ENCODE measurements at places on chromosomes 3 and 15.

DNA sequence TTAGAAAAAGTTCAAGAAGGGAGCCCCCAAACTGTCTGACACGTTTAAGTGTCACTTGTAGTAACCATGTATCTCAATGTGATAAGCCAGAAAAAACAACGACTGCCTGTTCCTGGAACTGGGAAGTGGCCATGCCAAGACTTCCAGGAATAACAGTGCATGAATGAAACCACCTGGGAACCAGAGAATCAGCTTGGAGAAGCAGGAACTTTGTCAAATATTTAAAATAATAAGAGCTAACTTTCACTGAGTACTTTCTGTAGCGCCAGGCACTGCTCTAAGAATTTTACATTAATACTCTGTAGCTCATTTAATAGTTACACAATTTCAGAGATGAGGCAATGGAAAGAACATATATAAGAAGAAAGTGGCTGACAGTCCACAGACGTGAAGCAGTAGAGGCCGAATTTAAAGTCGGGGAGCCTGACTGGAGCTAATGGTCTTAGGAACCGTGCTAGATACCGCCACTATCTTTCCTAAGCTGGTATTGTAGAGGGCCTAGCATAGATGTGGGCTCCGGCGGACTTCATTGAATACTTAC lies 876 bp downstream of the PLSCR1 start:
- no peak for DNase-seq

DNA sequence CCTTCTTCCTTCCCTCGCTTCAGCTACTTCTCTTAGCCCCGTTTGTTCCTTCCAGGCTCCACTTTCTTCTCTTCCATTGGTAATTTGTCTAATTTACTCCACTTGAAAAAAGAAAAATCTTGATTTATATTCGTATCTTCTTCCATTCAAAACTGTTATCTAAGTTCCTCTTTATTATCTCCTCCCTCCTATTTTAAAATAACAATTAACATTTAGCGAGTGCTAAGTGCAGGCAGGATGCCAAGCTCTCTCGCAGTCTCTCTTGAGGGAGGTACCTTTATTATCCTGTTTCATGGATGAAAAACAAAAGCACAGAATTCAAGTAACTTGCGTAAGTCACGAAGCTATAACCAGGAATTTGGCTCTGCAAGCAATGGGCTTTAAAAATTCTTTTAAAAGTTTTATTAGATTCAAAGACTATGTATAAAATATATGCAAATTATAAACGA lies 418.9 kb upstream of the NAALADL2 start:
- no peak for DNase-seq

GRCh38 chr3:34357461-34357860 lies 559.0 kb downstream of the PDCD6IP start:
- no peak for DNase-seq

GRCh38 chr3:135629701-135630408 lies 335.7 kb upstream of the PPP2R3A start:
- no peak for DNase-seq

DNA sequence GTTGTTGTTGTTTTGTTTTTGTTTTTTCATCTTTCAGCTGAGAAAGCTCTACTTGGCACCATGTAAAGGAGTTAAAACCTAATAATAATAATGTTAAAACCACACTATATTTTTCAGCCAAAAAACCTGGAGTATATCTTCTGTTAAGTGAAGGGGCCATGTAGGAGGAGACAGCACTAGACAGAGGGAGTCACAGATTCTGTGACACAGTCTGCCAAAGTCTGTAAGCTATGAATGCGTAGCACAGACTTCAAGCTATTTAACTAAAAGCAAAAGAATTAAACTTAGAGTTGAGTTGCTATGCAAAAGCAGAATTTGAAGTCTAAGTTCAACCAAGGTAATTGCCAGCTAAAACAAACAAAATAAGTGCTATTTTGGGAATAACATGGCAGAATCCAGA lies 296.0 kb upstream of the COL8A1 start:
- DNase-seq, result no peak

DNA sequence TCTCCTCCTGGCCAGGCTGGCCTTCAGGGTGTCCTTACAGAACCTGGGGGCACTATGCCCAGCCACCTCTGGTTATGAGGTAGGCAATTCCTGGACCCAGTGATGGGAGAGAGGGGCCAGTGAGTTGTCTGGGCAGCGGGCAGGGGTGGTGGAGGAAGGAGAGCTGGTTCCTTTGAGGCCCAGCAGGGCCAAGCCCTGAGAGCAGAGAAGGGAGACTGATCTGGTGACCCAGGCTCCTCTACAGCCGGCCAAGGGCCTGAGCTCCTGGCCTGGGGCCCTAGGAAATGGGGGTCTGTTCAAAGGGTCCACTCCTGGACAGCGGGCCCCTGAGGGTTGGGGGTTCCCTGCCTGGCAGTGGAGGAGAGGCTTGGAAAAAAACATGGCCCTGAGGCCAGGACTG lies 7.9 kb downstream of the SLC38A3 start:
- no peak for DNase-seq

- no peak for DNase-seq
Observed at GRCh38 chr3:61053781-61054496, 197.3 kb downstream of the FHIT start.

DNA sequence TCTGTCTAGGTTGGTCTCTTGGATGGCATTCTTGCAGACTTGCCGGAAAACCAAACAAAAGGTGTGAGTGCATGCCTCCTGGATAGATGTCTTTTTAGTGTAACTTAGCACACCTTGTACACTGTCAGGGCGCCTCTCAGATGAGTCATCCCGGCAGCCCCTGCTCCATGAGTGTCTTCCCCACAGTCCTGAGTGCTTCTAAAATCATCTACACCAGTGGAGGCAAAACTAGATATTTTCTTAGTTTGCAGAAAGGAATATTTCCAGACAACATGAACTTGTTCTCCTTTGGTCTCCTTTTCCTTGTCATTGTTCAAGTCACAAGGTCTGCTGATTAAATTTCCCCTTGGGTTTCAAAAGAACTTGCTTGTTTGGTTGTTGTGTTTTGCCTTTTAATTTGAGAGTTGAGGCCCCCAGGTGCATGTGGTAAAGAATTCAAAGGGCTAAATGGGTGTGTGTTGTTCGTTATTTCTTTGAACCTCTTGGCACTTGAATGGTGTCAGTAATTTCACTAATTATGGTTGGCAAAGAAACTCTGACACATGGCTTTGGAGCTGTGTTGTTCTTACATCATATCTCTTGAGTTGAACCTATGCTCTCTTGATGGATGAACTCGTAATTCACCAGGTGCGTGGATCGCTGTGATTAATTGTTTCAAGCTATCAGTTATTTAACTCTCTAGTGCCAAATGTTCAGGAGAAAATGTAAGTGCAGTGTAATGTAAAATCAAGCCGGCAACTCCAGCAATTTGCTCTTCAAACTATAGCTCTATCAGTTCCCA lies 98.2 kb downstream of the IGF1R start:
- no peak for DNase-seq

Data from T follicular helper cell (primary cell).